ENCODE measurements at places on chromosomes 1 and 21. TPM values are rescaled to one million over a fixed set of nuclear protein-coding genes. Genes with fewer than 3 reads are reported as not detected.

DNA sequence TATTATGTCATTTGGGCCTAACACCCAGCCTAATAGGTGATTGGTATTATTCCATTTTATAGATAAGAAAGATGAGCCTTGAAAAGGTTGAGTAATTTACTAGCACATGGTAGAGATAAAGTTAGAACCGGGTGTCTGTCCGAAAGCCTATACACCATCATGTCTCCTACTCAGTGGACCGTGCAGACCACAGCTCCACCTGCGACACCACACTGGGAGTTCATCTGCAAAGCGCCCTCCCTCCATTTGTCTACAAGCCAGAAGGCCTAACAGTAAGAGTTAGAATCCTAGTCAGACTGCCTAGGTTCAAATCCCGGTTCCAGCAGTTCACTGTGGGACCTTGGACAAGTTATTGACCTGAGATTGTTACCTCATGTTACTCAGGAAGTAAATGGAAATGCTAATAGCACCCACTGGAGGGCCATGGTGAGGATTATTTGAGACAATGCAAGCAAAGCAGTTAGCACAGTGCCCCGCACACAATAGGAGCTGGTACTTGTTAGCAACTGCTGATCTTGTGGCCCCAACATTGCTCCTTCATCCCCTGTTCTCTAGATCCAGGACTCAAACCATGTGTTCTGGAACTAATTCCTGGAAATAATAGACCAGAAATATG, 20.5 kb downstream of the ARMH1 start:
- no peaks in the 10 kb centered on the region for H3K36me3 ChIP-seq
- no peaks in the 10 kb centered on the region for H3K27me3 ChIP-seq
- no peak for DNase-seq
- no peaks in the 10 kb centered on the region for H3K4me1 ChIP-seq
- H3K4me3 ChIP-seq, result no peak overlapping the region
- H3K27ac ChIP-seq, result no peak overlapping the region

The TNFRSF4 gene
- 0.71 TPM for total RNA-seq

GRCh38 chr1:16215882-16216753, 3.7 kb upstream of the ARHGEF19 start:
- peak; percentile 94 for DNase-seq
- no peaks in the 10 kb centered on the region for H3K36me3 ChIP-seq
- H3K27ac ChIP-seq, result no peak overlapping the region
- H3K27me3 ChIP-seq, result no peaks in the 10 kb centered on the region

DNA sequence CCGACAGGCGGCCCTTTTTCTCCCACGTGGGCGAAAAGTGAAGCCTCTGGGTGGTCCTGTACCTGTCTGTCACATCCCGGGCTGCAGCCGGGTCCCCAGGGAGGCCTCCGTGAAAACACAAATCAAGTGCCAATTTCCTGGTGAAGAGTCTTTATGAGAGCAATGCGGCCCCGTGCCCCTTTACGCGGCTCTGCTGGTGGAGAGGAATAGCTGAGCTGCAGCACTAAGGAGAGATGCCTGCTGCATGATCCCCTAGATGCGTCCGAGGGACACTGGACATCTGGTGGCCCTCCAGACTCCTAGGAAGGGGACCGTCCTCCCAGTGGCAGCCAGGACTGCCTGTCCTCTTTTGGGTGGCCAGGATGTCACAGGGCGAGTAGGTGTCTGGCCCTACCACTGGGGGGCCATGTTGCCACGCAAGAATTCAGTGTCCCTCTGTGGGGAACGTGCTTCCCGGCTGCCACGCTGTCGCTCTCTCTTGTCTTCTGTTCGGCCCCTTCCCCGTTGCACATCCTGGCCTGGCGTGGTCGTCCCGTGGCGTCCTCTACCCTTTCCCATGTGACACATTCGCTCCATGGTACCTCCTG, 38.7 kb downstream of the COL18A1 start:
- H3K36me3 ChIP-seq, result no peaks in the 10 kb centered on the region
- H3K4me3 ChIP-seq, result no peak overlapping the region
- H3K4me1 ChIP-seq, result peaks cover 5% of the 10 kb centered on the region
- no peak overlapping the region for H3K27ac ChIP-seq

GRCh38 chr1:62306065-62306464, 13.2 kb downstream of the KANK4 start:
- H3K36me3 ChIP-seq, result no peaks in the 10 kb centered on the region
- H3K27me3 ChIP-seq, result no peaks in the 10 kb centered on the region

DNA sequence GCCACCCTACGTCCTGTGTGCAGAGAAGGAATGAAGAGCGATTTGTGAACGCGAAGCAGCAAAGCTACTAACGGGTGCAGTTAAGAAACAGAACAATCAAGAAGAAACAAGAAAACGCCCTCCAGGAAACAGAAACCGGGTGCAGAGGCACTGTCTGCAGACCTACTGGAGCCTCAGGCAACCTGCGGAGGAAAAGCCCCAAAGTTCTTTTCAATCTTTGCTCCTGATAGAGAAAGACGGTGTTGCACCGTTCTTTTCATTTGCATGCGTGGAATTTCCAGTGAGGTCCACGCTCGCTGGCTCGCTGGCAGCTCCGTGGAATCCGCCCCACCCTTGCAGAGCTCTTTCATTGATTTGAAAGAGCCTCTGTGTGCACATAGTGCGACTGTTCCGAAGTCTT, 37.0 kb upstream of the PDE9A start:
- DNase-seq, result no peak
- no peak overlapping the region for H3K27ac ChIP-seq
- H3K27me3 ChIP-seq, result no peaks in the 10 kb centered on the region
- H3K36me3 ChIP-seq, result no peaks in the 10 kb centered on the region

DNA sequence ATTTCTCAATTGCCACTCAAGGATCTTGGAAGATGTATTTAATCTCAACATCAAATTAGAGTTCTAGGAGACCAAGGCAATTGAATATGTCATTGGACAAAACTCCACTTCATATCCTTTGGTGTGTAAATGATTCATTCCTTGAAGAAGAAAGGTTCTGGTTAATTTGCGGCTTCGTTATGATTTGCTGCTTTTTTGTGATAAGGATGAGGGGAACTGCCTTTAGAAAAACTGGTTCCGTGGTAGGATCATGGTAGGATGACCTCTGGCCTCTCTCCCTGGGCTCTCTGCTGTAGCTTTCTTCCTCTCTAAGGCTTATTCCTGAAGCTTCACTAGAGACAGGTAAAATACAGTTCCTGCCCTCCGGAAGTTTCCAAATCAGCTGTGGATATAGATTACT, 51.5 kb upstream of the ERRFI1 start:
- H3K4me1 ChIP-seq, result peaks cover 12% of the 10 kb centered on the region
- DNase-seq, result no peak
- no peak overlapping the region for H3K4me3 ChIP-seq
- no peaks in the 10 kb centered on the region for H3K27me3 ChIP-seq
- H3K36me3 ChIP-seq, result no peaks in the 10 kb centered on the region
- H3K27ac ChIP-seq, result peak overlapping the region; percentile 14

- H3K36me3 ChIP-seq, result no peaks in the 10 kb centered on the region
- no peak overlapping the region for H3K4me3 ChIP-seq
- no peaks in the 10 kb centered on the region for H3K27me3 ChIP-seq
These were observed 25.1 kb downstream of the IARS2 start for GRCh38 chr1:220119043-220119512.

The S100A12 gene
- total RNA-seq, result 0.95 TPM

- H3K36me3 ChIP-seq, result no peaks in the 10 kb centered on the region
- no peaks in the 10 kb centered on the region for H3K4me1 ChIP-seq
- H3K27me3 ChIP-seq, result no peaks in the 10 kb centered on the region
- no peak for DNase-seq
- no peak overlapping the region for H3K4me3 ChIP-seq
- no peak overlapping the region for H3K27ac ChIP-seq
These were observed 36.9 kb upstream of the KCNE1 start for GRCh38 chr21:34548781-34549376.

- no peaks in the 10 kb centered on the region for H3K36me3 ChIP-seq
- H3K4me1 ChIP-seq, result peaks cover 3% of the 10 kb centered on the region
- no peak overlapping the region for H3K4me3 ChIP-seq
- H3K27ac ChIP-seq, result no peak overlapping the region
- no peaks in the 10 kb centered on the region for H3K27me3 ChIP-seq
These were observed 121.3 kb upstream of the JUN start for GRCh38 chr1:58905126-58905490.

The SDF4 gene
- 124 TPM for total RNA-seq

DNA sequence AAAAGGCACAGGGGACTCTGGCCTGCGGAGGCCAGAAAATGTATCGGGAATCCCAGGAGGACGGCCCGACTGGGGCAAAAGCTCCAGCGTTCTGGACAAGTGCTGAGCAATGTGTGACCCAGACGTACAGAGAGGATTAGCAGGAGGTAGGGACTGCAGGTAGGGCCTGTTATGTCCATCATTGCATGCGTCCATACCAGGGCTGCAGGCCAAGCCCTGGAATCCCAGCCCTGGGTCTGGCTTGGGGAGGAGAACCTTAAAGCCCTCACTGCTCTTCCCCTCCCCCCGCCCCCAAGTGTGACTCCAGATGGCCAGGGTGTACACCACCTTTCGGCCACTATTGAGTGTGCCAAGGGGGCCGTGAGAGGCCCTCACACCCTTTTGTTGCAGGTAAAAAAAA, 2.0 kb downstream of the RNF207 start:
- no peak for DNase-seq
- H3K27ac ChIP-seq, result no peak overlapping the region
- peaks cover 13% of the 10 kb centered on the region for H3K4me1 ChIP-seq
- H3K27me3 ChIP-seq, result no peaks in the 10 kb centered on the region
- no peak overlapping the region for H3K4me3 ChIP-seq

GRCh38 chr21:45855248-45855811, 126.2 kb upstream of the COL6A1 start:
- no peaks in the 10 kb centered on the region for H3K36me3 ChIP-seq
- H3K4me3 ChIP-seq, result no peak overlapping the region
- no peaks in the 10 kb centered on the region for H3K4me1 ChIP-seq
- no peaks in the 10 kb centered on the region for H3K27me3 ChIP-seq
- H3K27ac ChIP-seq, result no peak overlapping the region

- peaks cover 3% of the 10 kb centered on the region for H3K4me1 ChIP-seq
- H3K27ac ChIP-seq, result no peak overlapping the region
- H3K36me3 ChIP-seq, result no peaks in the 10 kb centered on the region
- DNase-seq, result peak; percentile 25
- H3K27me3 ChIP-seq, result no peaks in the 10 kb centered on the region
These were observed 43.5 kb upstream of the DNAJC6 start for GRCh38 chr1:65265651-65266351.

The AGO4 gene
- 6.5 TPM for total RNA-seq

DNA sequence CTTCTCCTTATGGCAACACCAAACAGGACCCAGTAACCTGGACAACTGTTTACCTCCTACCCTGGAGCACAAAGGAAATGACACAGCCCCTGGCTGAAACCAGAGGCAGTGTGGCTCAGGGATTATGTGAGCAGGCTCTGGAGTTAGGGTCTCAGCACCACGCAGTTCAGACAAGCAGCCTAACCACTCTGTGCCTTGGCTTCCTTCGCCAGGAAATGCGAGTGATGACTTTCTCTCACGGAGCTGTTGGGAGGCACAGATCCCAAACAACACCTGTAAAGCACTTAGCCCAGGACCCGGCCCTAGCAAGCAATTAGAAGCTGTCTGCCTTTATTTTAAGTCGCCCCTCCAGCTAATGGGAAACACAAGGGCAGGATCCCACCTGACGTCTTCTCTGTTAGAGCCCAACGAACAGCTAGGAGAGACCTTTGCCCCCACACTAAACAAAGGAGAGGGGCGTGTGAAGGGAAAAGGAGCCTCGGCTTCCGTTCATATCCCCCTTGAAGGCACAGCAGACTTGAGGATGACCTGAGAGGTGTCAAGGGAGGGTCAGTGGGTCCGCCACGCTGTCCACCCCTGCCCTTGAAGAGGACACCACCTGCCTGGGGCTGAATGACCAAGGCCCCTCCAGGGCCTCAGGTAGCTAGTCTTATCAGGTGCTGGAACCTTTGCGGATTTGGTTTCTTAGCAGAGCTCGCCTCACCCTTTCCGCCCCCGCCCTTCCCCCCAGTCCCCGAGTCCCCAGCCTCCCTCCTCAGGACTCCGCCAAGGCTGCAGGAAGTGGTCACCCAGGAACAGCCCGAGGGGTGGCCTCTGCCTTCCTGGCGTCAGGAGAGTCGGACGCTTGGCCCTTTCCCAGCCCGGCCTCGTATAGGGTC, 860 bp downstream of the TMEM63A start:
- peak overlapping the region; percentile 56 for H3K27ac ChIP-seq
- peak overlapping the region; percentile 95 for H3K4me3 ChIP-seq
- peaks cover 15% of the 10 kb centered on the region for H3K4me1 ChIP-seq
- H3K36me3 ChIP-seq, result no peaks in the 10 kb centered on the region
- no peaks in the 10 kb centered on the region for H3K27me3 ChIP-seq

GRCh38 chr1:47871799-47872353, 125.3 kb downstream of the TRABD2B start:
- peaks cover 6% of the 10 kb centered on the region for H3K4me1 ChIP-seq
- H3K36me3 ChIP-seq, result no peaks in the 10 kb centered on the region
- no peak for DNase-seq
- H3K27ac ChIP-seq, result no peak overlapping the region
- H3K4me3 ChIP-seq, result no peak overlapping the region

DNA sequence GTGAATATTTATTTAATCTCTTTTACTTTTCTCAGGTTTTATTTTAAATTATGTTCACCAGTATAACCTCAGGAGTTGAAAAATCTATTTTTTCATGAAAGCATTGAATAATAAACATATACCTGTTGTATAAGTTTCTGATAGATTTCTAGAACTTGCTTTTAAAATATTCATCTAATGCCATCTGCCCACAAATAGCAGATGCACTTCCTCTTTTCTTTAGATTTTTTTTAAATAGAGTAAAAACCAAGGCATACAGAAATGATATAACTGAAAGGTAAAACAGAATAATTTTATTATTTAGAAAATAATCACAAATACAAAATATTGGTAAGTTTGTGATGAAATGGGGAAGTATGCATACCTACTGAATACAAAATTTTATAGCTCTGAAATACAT, 130.7 kb upstream of the PRMT6 start:
- H3K27ac ChIP-seq, result no peak overlapping the region
- H3K27me3 ChIP-seq, result no peaks in the 10 kb centered on the region
- no peak overlapping the region for H3K4me3 ChIP-seq

GRCh38 chr1:109184687-109185086, 29.0 kb upstream of the SARS1 start:
- H3K4me3 ChIP-seq, result no peak overlapping the region
- peaks cover 6% of the 10 kb centered on the region for H3K4me1 ChIP-seq
- no peaks in the 10 kb centered on the region for H3K27me3 ChIP-seq
- no peaks in the 10 kb centered on the region for H3K36me3 ChIP-seq

The NBPF20 gene
- 2.8 TPM for total RNA-seq

- no peaks in the 10 kb centered on the region for H3K36me3 ChIP-seq
- H3K27me3 ChIP-seq, result no peaks in the 10 kb centered on the region
- H3K27ac ChIP-seq, result no peak overlapping the region
- DNase-seq, result no peak
- H3K4me1 ChIP-seq, result no peaks in the 10 kb centered on the region
These were observed 293.5 kb downstream of the NTNG1 start for GRCh38 chr1:107434361-107434693.

- no peak overlapping the region for H3K4me3 ChIP-seq
- no peak overlapping the region for H3K27ac ChIP-seq
- no peak for DNase-seq
- no peaks in the 10 kb centered on the region for H3K36me3 ChIP-seq
- peaks cover 6% of the 10 kb centered on the region for H3K4me1 ChIP-seq
These were observed 144.6 kb downstream of the CLIC6 start for GRCh38 chr21:34813266-34813894.

The FGGY gene
- total RNA-seq, result 62.0 TPM
